ENCODE measurements at places on chromosomes 12 and 14. TPM values are rescaled to one million over a fixed set of nuclear protein-coding genes. Genes with fewer than 3 reads are reported as not detected.

DNA sequence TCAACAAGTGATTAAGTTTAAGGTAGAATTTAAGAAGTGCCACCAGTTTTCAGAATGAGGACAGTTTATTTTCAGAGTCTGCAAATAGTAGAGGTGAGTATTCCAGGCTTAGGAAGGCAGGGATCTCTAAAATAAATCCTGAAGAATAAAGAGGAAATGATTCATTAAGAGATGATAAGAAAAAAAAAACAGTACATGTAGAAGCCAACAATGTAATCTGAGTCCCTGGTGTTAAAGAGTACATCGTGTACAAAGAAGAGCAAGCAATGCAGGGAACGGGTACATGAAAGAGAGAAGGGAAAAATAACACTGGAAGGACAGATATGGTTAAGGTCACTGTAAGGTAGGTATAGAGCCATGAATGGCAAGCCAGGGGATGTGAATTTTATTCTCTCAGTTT, 95.2 kb upstream of the FOXG1 start:
- H3K4me3 ChIP-seq = no peak overlapping the region
- no peak for DNase-seq
- no peaks in the 10 kb centered on the region for H3K27me3 ChIP-seq
- peak overlapping the region; percentile 3 for H3K27ac ChIP-seq
- no peaks in the 10 kb centered on the region for H3K36me3 ChIP-seq

- no peak overlapping the region for H3K4me3 ChIP-seq
- H3K27ac ChIP-seq = no peak overlapping the region
- no peaks in the 10 kb centered on the region for H3K4me1 ChIP-seq
- H3K27me3 ChIP-seq = peaks cover 6% of the 10 kb centered on the region
- H3K36me3 ChIP-seq = no peaks in the 10 kb centered on the region
Measured at GRCh38 chr12:115417610-115418009, 733.6 kb upstream of the TBX3 start.

DNA sequence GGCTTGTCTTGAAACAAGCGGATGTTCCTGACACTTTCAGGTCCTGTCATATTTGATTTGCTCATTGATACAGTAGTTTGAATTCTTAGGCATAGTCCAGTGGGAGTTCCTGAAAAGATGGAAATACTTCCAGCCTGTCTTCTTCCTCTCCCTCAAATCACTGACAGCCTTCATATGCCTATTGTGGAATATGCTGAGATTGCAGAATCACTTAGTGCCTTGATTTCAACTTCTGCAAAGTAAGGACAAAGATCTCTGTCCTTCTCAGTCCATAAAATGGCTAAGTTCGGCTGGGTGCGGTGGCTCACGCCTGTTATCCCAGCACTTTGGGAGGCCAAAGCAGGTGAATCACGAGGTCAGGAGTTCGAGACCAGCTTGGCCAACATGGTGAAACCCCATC, 6.7 kb upstream of the PYGL start:
- no peaks in the 10 kb centered on the region for H3K27me3 ChIP-seq
- no peak overlapping the region for H3K4me3 ChIP-seq
- H3K27ac ChIP-seq = no peak overlapping the region
- no peaks in the 10 kb centered on the region for H3K36me3 ChIP-seq

DNA sequence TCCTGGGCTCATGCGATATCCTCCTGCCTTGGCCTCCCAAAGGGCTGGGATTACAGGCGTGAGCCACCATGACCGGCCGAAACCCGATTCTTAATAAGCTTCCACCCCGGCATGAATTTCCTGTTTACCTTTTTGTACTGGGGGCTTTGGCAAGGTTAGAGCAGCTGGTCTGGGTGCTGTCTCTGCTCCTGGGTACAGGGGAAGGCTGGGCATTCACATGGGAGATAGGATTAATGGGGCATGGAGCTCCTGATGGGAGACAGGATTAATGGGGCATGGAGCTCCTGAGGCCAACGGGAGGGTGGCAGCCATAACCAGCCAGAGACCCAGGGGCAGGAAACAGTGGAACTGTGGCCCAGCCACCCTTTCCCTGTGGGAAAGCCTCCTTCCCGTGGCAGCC, 69.5 kb upstream of the DICER1 start:
- no peaks in the 10 kb centered on the region for H3K27me3 ChIP-seq
- no peak for DNase-seq
- H3K4me1 ChIP-seq = peaks cover 65% of the 10 kb centered on the region
- peak overlapping the region; percentile 96 for H3K27ac ChIP-seq
- no peaks in the 10 kb centered on the region for H3K36me3 ChIP-seq

GRCh38 chr12:46578190-46578982, 205.8 kb upstream of the SLC38A2 start:
- peak overlapping the region; percentile 76 for H3K27ac ChIP-seq
- DNase-seq = no peak
- H3K27me3 ChIP-seq = no peaks in the 10 kb centered on the region
- H3K4me1 ChIP-seq = peaks cover 17% of the 10 kb centered on the region

- peaks cover 47% of the 10 kb centered on the region for H3K4me1 ChIP-seq
- no peak overlapping the region for H3K4me3 ChIP-seq
- peak overlapping the region; percentile 16 for H3K27ac ChIP-seq
- no peaks in the 10 kb centered on the region for H3K27me3 ChIP-seq
Measured at GRCh38 chr14:32087173-32087861, 10.2 kb downstream of the ARHGAP5 start.

DNA sequence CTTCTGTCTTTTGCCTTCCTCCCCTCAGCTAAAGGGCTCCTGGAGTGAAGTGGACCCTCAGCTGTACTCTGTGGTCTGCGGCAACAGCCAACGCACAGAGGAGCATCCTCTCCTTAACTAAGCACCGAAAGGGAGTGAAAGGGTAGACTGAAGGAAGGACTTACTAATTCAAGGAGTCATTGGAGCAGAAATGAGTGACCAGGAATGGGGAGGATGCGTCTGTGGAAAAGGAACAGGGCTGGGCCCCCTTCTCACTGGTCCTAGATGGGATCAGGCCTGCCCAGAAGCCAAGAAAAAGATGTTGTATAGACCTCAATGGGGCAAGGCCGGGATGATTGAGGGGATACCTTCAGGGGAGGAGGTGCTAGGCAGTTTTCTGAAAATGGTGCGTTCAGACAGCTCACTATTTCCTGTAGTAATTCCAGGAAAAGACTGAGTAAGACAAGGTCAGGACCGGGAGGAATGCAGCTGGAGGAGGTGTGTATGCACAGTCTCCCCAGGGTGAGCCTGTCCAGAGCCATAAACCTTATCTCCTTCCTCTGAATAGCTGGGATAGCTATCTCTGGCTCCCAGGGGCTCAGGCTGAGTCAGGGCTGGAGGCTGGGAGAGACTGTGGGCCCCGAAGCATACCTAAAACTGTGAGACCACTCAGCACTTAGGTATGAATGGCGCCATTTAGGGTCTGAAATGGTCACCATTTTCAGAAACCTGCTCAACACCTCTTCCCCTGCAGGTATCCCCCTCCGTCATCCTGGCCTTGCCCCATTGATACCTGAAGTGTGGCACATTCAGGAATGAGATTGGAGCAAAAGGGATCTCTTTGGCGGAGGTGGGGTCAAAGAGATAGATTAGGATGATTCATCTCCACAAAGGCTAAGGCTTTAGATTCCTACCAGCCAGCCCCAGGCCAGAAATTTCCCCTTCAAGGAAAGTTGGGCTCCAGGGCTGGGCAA, 20.2 kb upstream of the KRT8 start:
- no peaks in the 10 kb centered on the region for H3K27me3 ChIP-seq
- H3K27ac ChIP-seq = peak overlapping the region; percentile 58
- H3K4me1 ChIP-seq = peaks cover 47% of the 10 kb centered on the region

GRCh38 chr12:72631926-72632685, 359.9 kb downstream of the TRHDE start:
- H3K4me1 ChIP-seq = no peaks in the 10 kb centered on the region
- DNase-seq = no peak
- H3K36me3 ChIP-seq = no peaks in the 10 kb centered on the region
- no peaks in the 10 kb centered on the region for H3K27me3 ChIP-seq
- H3K4me3 ChIP-seq = no peak overlapping the region

DNA sequence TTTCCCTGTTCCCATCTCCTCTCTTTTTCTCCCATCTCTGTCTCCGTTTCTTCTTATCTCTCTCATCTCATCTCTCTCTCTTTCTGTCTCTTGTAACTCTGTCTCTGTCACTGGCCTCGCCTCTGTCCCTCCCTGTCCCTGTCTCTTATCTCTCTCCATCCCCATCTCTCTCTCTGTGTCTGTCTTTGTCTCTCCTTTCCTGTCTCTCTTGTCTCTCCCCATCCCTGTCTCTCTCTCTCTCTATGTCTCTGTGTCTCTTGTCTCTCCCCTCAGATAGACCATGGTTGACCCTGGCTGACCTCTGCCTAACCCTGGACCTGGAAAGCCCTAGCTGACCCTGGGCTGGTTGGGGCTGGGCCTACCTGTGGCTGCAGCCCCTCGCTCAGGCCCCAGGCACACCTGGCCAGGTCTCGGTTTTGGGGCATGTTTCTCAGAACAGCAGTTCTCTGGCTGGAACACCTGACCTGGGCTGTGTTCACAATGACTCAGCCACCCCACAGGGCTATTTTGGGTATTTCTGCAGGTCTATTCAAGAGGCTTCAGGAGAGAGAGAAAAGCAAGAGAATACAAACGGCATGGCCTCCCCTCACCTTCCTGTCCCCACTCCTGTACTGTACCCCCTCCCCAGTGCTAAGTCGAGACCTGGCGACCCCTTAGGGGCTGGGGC, 174.4 kb downstream of the TMEM121 start:
- no peak for DNase-seq
- no peak overlapping the region for H3K27ac ChIP-seq
- no peaks in the 10 kb centered on the region for H3K36me3 ChIP-seq
- H3K4me1 ChIP-seq = no peaks in the 10 kb centered on the region
- no peaks in the 10 kb centered on the region for H3K27me3 ChIP-seq

GRCh38 chr14:104550861-104551728, 28.5 kb upstream of the C14orf180 start:
- H3K4me3 ChIP-seq = no peak overlapping the region
- no peaks in the 10 kb centered on the region for H3K27me3 ChIP-seq
- no peaks in the 10 kb centered on the region for H3K36me3 ChIP-seq
- no peaks in the 10 kb centered on the region for H3K4me1 ChIP-seq

GRCh38 chr14:78090864-78091263, 79.3 kb upstream of the NRXN3 start:
- H3K27ac ChIP-seq = no peak overlapping the region
- H3K4me1 ChIP-seq = no peaks in the 10 kb centered on the region
- no peaks in the 10 kb centered on the region for H3K27me3 ChIP-seq

DNA sequence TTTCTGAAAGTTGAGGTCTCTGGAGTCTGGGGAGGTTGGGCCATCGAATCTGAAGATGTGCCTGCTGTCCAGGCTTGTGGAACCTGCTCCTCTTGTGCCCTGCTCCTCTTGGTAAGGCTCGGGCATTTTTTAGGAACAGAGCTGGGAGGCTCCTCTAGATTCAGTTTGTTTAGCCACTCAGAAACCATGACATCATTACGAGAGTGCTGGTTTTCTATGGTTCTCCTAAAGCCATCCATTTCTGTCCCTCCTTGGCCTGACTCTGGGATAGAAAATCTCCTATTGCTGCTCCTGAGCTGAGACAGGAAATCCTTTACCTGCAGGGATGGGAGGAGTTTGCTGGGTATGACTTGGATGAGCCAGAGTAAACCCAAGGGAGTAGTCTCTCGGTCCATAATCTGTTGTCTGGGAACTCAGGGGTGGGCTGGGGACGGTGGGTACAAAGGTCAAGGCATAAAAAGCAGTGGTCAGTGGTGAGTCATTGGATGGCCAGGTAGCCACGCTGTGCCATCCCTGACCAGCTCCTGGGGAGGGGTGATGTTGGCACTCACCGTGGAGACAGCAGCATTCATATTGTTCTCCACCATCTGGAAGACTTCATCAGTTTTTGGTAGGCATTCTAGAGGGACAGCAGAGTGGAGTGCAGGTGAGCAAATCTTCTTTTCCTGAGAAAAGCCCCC, 2.4 kb upstream of the ADCY4 start:
- no peaks in the 10 kb centered on the region for H3K36me3 ChIP-seq
- peaks cover 19% of the 10 kb centered on the region for H3K27me3 ChIP-seq
- no peak overlapping the region for H3K4me3 ChIP-seq
- DNase-seq = no peak
- no peak overlapping the region for H3K27ac ChIP-seq
- H3K4me1 ChIP-seq = peaks cover 37% of the 10 kb centered on the region

DNA sequence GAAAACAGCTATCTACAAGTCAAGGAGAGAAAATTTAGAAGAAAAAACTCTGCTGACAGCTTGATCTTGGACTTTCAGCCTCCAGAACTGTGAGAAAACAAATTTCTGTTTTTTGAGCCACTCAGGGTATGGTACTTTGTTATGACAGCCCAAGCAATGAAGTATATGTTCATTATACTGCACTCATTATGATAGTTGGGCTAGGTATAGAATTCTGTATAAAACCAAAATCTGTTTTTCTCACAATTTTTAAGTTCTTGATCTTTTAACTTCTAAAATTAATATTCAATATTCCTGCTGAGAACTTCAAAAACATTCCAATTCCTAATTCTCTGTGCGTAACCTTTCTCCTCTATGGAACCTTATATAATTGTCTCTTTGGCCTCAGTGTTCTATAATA, 200.8 kb downstream of the SLC5A8 start:
- H3K4me1 ChIP-seq = no peaks in the 10 kb centered on the region
- no peak overlapping the region for H3K4me3 ChIP-seq
- H3K27ac ChIP-seq = no peak overlapping the region
- no peaks in the 10 kb centered on the region for H3K36me3 ChIP-seq
- no peak for DNase-seq

GRCh38 chr12:53208877-53209463, 1.9 kb upstream of the ITGB7 start:
- peaks cover 25% of the 10 kb centered on the region for H3K36me3 ChIP-seq
- H3K4me1 ChIP-seq = peaks cover 20% of the 10 kb centered on the region
- H3K27me3 ChIP-seq = no peaks in the 10 kb centered on the region
- no peak overlapping the region for H3K27ac ChIP-seq

DNA sequence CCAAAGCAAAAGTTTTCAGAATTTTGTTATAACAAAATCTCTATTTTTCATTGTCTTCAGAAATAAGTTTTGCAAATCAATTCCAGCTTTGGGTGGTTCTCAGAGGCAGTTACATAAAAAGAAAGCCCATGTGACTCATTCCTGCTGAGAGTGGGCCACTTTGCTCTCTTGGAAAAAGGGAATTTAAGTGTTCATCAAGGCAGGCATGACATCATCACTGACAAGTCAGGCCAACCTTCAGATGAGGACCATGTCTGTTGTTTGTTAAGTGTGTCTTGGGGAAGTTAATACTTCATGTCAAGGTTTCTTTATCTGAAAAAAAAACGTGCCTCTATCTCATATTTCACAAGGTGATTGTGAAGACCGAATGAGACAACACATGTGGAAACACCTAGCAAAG, 519.8 kb upstream of the TMPO start:
- no peak overlapping the region for H3K4me3 ChIP-seq
- H3K27ac ChIP-seq = no peak overlapping the region
- no peak for DNase-seq
- no peaks in the 10 kb centered on the region for H3K4me1 ChIP-seq
- H3K36me3 ChIP-seq = no peaks in the 10 kb centered on the region

DNA sequence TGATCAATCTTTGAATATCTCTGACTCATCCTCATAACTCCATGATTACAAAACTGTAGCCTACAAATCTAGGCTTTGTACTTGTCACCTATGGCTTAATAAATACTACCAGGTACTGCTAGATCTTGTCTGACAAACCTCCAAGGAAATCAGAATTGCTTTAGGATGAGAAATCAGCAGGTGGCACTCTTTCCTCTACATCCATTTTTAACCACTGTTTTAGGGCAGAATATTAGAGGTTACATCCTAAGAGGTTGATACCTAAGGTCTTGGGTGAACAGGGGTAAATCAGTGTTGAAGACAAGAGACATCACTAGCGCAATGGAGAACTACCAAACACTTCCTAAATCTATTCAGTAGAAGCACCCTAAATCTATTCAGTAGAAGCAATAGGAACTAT, 63.1 kb upstream of the SOX5 start:
- DNase-seq = no peak
- H3K36me3 ChIP-seq = no peaks in the 10 kb centered on the region

The TMPRSS12 gene
- total RNA-seq = not detected

The SNRPF gene
- 18.1 TPM for total RNA-seq

The STXBP6 gene
- total RNA-seq = 7.0 TPM

The BHLHE41 gene
- 1.1 TPM for total RNA-seq
